Cerebellar nuclear complex (tissue), 1 donor: ENCODE measurements at places on chromosomes 1 and 21.

- DNase-seq = no peak
Observed at GRCh38 chr1:167227934-167228378, 7.3 kb downstream of the POU2F1 start.

GRCh38 chr1:10634075-10634427 is 159.3 kb downstream of the PEX14 start:
- no peak for DNase-seq

DNA sequence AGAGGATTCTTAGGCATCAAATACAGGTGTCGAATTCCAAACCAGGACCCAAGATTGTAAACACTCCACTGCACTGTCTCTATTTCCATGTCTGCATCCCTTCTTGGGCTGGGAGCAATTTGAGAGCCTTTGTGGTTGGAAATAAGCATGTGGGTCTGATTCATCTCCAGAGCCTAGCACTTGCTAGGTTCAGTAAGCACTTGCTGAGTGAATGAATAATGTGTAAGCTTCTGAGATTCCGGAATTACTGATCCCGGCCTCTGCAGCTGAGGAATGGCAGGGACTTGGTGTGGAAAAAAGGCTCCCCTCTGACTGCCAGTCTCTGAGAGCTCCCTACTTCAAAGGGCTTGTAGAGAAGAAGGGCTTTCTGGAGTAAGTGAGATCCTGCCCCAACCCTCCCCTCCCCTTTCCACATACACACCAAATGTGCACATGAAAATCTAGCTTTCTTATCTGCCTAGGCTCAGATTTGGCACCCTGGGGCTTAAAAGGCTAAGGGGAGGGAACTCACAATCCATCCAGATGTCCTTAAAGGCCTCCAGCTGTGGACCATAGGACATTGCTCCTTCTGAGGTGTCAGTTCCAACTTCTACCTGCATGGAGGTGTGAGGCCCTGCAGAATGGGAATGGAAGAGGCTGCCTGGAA is 39.6 kb upstream of the TRABD2B start:
- no peak for DNase-seq

- no peak for DNase-seq
Observed at GRCh38 chr1:160628799-160629263, 18.0 kb downstream of the SLAMF1 start.

GRCh38 chr21:41119901-41120300 is 48.1 kb upstream of the BACE2 start:
- no peak for DNase-seq

- no peak for DNase-seq
Observed at GRCh38 chr1:82555501-82555900, 754.8 kb downstream of the ADGRL2 start.

- DNase-seq = no peak
Observed at GRCh38 chr1:159828581-159829272, 2.1 kb downstream of the SLAMF8 start.

DNA sequence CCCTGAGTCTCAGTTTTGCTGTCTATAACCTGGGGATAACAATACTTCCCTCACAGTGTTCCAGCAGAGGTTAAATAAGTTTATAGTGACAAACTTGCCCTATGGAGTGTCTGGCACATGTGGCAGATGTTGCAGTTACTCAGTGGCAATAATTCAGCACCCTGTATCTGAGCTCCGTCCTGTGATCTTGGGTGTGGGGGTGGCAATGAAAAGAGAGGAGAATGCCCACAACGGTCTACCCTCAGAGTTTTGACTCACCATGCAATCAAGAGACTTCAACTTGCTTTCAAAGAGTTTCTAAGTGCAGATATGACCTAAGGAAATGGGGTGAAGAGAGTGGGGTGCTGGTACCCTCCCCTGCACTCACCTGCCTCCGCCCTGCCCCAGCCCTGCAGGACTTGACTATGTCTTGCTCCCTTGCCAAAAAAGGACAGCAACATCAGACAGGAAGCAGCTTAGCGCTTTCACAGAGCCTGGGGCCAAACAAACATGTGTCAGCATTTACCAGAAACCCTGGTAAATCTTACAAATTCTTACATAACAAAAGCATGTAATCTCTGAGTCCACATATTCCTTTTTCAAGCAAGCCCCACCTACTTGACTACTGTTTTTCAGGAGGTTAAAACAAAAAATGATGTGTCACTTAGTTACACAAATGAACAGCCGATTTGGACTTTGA is 185.1 kb upstream of the CAMK1G start:
- no peak for DNase-seq

DNA sequence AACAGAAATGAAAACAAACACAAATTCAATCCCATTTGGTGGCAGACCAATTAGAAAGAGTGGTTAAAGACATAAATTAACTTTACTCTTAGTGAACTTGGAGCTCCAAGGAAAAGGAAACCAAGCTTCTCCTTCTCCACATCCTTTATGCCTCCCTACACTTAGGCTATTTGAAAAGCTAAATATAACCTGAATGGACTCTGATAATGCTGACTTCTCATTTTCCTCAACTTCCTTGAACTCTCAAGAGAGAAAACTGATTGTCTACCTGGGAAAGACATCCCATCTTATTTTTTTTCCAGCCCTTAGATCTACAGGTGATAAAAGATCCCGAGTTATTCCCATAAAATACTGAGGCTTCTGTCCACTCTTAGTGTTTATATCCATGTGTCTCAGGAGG is 178.4 kb upstream of the SPAG17 start:
- no peak for DNase-seq

GRCh38 chr1:86382878-86383277 is 13.2 kb downstream of the ODF2L start:
- DNase-seq = no peak
